ENCODE measurements at places on chromosomes 1 and 21.

- DNase-seq: no peak
Measured at GRCh38 chr21:37489553-37489952, 123.0 kb downstream of the DYRK1A start.

- DNase-seq: no peak
Measured at GRCh38 chr1:21618059-21618458, 51.1 kb downstream of the RAP1GAP start.

DNA sequence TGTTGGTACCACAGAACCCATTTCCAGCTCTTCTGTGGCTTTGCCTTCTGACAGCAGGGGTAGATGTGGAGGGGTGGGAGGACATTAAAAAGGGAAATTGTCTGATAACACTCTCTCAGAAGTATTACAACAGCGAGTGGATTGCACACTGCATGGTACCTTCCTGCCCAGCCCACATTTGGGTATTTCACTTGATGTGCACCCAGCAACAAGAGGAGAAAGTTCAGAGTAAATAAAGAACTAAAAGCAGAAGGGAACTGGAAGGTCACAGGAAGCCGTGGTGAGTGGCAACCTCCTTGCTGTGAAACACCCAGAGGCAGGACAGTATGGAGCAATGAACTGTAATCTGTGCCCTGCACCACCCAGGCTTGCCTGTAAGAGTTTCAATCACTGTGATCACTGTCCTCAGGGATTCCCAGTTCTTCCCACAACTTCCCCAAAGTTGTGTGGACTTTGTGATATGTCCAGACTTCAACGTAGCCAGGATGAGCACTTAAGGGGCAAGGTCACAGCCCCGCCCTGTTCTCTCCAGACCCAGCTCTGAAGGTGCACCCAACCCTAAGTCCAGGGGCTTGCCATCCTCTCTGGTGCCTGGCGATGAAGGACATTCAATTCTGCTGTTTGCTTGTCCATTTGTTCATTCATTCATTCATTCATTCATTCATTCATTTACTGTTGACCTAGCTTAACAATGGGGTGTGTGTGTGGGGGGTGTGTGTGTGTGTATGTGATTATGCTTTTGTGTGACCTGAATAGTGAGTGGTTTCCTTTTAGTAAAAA, 18.7 kb upstream of the F5 start:
- DNase-seq: no peak

GRCh38 chr1:53270107-53270506, 31.8 kb upstream of the MAGOH start:
- no peak for DNase-seq

- DNase-seq: no peak
Measured at GRCh38 chr1:85452948-85453347, 12.0 kb downstream of the DDAH1 start.

DNA sequence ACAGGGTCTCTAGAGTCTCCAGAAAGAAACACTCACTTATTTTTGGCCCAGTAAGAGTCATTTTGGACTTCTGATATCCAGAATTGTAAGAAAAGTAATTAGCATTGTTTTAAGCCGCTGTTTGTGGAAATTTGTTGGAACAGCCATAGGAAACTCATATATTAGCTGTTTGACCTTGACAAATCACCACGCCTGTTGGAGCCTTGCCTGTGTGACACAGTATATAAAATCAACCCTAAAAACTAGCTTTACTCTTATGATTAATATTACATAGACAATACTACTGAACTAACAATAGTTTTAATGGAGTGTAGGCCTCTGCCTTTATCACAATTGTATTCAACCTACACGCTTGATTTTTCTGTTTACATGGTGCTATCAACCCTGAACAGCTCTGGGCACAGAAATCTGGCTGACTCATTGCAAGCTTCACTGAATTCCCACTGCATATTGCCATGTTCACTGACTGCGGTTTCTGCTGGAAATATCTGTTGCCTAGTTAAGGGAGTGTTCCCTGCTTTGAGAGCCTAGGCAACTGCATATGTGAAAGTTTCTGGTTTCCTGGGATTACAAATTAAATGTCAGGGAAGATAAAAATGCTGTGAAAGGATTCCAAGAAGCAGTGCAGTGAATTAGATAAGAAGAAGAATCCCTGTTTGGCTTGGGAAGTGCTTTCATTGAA, 419.5 kb upstream of the DEPDC1 start:
- no peak for DNase-seq

DNA sequence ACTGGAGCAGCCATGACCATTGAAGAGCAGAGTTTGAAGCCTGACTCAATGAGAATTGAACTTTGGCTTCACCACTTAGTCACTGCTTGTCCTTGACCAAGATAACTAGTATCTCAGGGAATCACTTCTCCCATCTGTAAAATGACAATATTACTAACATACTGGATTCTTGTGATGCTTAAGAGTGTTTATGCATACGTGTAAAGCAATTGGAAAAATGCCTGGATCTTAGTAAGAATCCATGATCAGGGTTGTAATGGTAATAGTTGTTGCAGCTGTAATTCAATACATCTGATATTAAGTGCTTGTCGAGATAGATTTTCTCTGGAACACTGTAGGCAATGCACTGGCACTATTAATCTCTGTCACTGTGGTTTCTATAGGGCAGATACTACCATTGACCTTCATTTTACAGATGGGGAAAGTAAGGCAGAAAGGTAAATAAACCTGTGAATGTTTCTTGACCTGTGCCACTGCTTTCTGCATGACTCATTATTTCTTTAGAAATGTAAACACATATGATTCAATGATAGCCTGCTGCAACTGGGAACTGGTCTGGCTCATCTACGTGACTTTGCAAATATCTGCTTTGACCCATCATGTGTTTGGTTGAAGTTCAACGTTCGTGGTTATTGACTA, 662.5 kb downstream of the PLA2G4A start:
- DNase-seq: peak; percentile 37

DNA sequence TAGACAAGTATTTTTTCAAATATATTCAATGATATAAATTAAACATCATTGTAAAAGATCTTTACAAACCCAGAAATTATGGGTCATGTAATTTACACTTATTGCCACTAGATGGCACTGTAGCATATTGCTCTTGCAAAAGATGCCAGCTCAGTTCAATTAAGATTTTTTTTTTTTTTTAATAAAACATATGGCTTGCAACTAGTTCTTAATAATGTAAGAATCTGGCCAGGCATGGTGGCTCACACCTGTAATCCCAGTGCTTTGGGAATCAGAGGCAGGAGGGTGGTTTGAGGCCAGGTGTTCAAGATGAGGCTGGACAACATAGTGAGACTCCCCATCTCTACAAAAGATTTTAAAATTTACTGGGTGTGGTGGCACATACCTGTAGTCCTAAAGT, 49.4 kb upstream of the DESI2 start:
- peak; percentile 63 for DNase-seq

DNA sequence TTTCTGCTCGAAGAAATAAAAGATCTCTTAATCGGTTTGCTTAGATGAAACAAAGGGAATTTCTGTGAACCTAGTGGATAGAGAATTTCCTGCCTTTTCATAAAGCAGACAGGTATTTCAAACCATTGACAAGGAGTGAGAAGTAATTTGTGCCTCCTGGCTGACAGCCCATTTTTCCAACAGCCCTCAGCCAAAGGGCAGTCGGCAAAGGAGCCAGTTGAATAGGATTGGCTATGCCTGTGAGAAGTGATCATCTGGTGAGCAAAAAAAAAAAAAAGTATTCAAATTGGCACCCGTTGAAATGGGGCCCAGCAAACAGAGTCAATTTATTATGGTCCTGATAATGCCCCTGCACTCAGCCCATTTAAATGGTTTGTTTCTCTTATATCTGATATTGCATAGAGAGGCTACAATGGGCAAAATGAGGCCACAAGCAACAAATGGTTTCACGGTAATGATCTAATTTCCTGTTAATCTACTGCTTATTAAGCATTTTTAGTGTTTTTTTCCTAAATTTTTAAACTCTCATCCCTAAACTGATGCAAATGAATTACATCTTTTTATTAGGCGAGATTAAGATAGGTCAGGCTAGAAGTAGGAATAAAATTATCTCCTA, 477.5 kb downstream of the NUF2 start:
- DNase-seq: no peak

DNA sequence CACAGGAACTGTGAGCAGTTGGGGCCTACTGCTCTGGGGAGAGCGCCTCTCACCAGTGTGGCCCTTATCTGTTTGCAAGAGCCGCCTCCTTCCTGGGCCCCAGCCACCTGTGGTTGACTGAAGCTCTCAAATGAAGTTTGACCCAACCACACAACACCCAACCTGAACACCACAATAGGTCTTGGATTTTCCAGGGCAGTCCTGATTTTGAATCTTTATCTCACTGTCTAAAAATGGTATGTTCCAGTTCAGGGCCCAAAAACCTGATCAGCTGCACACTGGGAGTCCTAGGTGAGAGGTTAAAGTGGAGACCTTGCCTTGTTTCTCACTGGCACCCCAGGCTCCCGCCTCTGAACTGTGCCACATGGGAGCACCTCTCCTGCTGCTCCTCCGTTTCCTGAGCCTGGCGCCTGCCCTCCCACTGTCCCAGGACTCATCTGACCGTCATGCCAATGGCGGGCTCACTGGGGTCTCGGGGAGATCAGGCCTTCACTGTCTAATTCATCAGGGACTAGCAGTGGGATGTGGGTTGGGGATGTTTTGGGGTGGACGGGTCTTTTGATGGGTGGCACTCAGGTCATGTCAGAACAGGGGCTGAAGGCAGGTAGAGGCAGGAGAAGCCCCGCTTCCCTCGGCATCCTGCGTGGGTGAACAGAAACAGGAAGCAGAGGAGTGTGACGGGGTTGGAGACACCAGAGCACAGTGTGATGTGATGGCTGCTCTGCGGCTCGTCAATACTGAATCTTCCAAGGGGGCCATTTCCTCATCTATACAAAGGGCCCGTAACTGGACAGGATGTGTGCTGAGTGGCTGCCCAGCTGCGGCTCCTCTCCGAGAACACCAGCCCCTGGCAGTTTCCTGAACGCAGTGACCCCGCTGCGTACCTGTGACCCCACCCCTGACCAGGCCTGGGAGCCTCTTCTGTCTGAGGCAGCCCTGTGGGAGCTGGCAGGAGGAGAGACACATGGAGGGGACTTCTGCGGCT, 59.6 kb upstream of the ITPKB start:
- no peak for DNase-seq

GRCh38 chr1:200916681-200917080, 22.0 kb downstream of the INAVA start:
- no peak for DNase-seq

DNA sequence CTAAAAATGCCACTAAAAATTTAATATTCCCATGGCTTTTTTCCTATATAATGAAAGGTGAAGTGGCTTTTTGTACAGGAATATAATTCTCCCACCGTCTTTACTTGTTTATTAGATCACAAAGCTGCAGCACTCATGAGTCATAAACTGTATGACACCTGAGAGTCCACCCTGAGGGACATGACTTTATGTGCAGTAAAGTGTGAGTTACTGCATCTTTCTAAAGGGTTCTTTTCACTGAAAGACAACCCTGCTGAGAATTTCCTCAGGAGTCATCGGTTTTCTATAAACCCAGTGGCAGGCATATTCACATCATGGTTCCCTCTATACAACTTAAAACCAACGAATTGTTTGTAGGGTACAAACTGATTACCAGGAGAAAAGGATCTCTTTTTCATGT, 77.4 kb downstream of the APP start:
- DNase-seq: peak; percentile 25

- DNase-seq: no peak
Measured at GRCh38 chr1:91091812-91092211, 70.0 kb upstream of the ZNF644 start.

GRCh38 chr1:175947771-175948170, 204.4 kb upstream of the TNR start:
- DNase-seq: no peak

DNA sequence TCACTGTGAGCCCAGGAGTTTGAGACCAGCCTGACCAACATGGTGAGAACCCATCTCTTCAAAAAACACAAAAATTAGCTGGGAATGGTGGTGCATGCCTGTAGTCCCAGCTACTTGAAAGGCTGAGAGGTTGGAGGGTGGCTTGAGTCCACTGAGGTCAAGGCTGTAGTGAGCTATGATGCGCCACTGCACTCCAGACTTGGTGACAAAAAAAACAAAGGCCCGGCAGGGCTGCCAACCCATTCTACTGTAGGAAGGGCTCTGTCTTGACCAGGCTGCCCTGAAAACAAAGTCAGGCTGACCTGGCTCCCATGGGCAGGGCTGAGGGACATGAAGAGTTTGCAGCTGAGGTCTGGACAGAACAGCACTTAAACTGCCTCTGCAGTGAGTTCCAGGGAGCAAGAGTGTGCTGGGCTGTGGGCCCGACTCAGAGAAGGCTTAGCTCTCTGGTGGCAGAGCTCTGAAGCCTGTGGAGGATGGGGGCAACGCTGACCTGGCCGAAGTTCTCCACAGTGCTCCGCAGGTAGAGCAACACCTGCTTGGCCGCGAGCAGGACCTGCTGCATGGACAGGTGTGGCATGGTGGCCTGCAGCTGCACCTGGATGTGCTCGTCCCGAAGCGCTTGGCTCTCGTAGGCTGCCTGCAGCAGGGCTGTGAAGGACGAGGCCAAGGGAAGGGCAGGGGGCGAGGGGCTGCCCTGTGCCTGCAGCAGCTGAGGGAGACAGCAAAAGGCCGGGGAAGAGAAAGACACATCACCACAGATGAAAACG, 42.4 kb downstream of the URB1 start:
- no peak for DNase-seq

GRCh38 chr1:29083317-29084195, 40.1 kb downstream of the TMEM200B start:
- no peak for DNase-seq

- no peak for DNase-seq
Measured at GRCh38 chr1:93489756-93490155, 41.8 kb downstream of the FNBP1L start.

Data from foreskin fibroblast (primary cell).